ENCODE measurements at places on chromosomes 7 and 10.

DNA sequence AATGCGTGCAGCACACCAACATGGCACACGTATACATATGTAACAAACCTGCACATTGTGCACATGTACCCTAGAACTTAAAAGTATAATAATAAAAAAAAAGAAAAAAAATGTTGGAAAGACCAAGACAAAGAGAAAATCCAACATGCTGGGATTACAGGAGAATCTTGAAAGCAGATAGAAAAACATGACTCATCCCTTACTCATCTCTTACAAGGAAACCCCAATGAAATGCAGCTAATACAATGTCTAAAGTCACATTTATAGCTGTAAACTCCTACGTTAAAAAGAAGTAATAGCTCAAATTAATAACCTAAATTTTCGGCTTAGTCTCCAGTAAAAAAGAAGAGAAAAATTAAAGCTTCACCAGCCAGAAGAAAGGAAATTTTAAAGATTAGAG, 47.5 kb upstream of the DGKB start:
- DNase-seq = no peak

- no peak for DNase-seq
These were observed 28.9 kb upstream of the PCBD1 start for GRCh38 chr10:70917226-70917625.

GRCh38 chr7:16688249-16688648, 42.3 kb downstream of the BZW2 start:
- no peak for DNase-seq

- no peak for DNase-seq
These were observed 92.4 kb downstream of the CYP26A1 start for GRCh38 chr10:93166134-93166533.

Data from stimulated activated naive CD8-positive, alpha-beta T cell treated with anti-CD3 and anti-CD28 coated beads, Interleukin-15, amount 100 ng/mL, for 72 hours (primary cell).